IPS-NIHi11 (cell line): ENCODE measurements at places on chromosomes 7 and 10.
A peak's percentile ranks its signal among the peaks of the same experiment; 100 is the strongest.

DNA sequence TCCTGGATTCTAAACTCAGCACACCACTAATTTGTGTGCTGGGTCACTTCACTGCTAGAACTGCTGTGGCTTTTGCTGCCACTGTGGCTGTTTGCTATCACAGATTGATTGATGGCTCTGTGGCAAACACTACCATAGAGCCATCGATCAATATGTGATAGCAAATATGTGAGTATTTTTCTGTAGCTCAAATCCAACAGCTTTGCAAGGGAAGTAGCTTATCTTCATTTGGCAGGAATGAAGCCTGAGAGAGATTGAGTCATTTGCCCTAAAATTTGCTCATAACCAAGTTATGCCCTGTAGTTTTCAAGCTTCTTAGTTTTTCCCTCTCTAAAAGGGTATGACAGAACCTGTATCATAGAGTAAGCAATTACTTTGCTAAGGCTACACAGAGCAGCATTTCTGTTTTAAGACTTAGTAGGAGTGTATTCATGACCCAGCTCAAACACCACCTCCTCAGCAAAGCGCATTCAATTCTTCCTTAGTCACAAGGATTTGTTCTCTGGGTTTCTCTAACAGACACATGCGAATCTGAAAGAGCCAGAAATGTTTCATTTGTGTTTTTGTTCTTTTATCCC lies 43.1 kb downstream of the MINPP1 start:
- no peak for DNase-seq

- no peak for DNase-seq
Measured at GRCh38 chr10:86443069-86443468, 76.5 kb upstream of the GRID1 start.

GRCh38 chr7:102273749-102274712 lies 12.6 kb upstream of the SH2B2 start:
- DNase-seq: peak; percentile 56

DNA sequence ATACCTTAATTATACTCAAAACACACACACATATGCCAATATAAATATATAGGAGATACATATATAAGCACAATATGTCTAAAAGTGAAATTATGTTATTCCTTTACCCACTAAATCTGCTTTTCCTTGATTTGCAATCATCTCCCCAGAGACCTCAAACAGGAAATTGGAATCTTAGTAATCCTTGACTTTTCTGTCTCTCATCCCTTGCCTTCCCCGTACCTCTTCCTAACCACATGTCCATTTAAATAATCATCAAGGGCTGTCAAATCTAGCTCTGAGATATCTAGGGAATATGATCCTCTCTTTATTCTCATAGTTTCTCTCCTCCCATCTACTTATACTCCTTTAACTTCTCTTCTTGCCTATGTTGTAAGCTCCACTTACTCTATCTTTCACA lies 336.6 kb downstream of the HGF start:
- no peak for DNase-seq

GRCh38 chr7:107989618-107990373 lies 13.2 kb downstream of the LAMB1 start:
- no peak for DNase-seq

DNA sequence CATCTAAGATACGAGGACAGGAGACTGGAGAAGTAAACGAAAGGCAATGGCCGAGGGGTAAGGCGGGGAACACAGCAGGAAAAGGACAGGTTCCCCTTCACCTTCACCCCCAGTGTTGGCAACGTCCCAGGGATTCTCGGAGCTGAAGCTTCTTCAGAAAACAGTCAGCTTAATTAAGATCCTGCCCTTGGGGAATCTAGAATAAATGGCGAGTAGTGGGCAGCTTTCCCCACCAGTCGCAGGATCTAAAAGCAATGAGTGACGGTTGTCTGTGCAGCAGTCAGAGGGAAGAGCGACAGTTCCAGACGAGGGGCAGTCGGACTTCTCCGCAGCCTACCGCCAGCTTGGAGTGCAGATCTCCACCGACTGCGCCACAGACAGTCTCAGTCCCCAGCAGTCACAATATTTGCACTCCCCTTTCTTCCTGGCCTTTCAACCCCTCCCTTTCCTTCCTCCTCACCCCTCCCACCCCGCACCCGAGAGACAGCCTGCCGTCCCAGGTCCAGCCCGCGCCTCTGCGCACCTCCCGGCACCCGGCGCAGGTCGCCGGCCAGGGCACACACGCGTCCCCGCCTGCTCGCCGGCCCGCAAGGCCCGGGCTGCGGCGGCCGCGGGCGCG lies 10.9 kb upstream of the SP8 start:
- DNase-seq: no peak

GRCh38 chr10:51955696-51956095 lies 256.3 kb upstream of the CSTF2T start:
- no peak for DNase-seq

DNA sequence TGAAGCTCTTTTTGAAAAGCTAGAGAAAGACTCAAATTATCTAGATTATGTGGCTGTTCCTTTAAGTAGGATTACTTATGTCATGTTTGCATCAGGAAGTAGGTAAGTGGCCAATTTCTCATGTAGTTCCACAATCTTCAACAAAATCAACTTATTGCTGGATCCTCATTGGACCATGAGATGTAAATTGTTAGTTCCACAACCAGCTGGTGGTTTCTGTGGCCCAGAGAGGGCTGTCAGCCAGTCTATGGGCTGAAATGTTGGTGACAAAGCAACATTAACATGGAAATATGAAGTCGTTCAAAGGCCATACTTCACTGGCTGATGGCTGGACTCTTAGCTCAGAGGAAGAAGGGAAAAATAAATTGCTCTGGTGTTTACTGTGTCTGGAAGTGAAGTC lies 157.9 kb downstream of the PLXDC2 start:
- no peak for DNase-seq

DNA sequence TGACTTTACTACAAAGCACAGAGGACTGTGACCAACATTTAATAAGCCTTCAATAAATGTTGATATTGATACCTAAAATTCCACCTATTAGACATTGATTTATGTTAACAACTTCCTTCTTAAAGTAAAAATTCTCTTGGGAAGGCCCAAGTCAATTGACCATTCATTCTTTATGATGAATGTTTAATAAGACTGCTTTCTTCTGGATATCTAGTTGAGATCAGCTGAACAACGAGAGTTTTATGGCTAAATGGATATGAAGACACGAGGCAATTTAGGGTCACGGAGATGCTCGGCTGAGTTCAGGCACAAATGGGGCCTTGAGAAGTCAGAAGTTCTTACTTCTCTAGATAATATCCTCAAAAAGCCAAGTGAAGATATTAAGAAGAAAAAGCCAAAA lies 258.8 kb downstream of the FRMD4A start:
- no peak for DNase-seq
